Uterus (tissue), 4 donors: ENCODE measurements at places on chromosomes 4 and X.

- DNase-seq, result no peak
These were observed 52.4 kb upstream of the IGFBP7 start for GRCh38 chr4:57162499-57163019.

DNA sequence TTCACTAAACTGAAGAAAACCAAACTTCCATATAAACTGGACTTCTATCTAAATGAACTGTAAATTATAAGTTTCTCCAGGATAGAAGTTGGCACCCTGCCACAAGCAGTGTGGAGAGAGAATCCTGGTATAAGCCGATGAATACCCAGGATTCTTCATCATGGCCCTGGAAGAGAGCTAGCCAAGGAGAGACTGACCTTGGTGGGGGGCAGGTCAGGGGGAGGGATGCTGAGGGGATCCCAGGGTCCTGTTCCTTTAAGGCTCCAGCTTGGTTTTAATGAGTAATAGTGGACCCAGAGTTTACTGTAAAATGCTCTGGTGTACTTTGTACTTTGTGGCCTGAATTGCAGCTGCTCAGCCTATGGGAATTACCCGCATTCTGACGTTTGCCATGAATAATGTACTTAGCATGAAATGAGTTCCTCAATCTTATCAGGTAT lies 16.9 kb downstream of the RASSF6 start:
- no peak for DNase-seq

DNA sequence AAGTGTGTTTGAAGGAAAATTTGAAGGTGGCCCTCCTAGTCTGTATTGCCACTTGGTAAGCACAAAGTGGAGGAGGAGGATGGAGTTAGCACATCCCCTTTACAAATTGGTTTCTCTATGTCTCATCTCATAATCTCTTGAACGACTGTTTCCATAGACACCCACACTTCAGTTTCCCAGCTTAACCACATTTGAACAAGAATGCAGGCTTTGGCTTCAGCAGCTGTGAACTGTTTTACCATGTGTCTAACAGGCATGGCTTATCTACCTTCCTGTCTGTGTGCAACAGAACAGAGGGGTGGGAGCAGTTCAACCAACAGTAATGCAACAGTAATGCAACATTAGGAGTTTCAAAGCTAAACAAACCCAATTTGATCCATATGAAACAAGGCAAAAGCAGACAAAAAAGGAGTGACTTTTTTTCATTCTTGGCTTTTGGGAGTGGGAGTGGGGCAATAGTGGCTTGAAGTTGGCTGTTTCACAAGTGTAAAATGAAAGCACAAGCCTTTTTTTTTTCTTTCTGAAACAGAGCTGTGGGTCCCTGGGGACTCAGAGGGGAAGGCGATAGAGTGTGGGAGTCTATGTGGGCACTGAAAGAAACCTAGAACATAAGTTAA lies 108.0 kb downstream of the ITM2A start:
- no peak for DNase-seq

GRCh38 chr4:127503111-127503510 lies 129.6 kb upstream of the INTU start:
- no peak for DNase-seq

DNA sequence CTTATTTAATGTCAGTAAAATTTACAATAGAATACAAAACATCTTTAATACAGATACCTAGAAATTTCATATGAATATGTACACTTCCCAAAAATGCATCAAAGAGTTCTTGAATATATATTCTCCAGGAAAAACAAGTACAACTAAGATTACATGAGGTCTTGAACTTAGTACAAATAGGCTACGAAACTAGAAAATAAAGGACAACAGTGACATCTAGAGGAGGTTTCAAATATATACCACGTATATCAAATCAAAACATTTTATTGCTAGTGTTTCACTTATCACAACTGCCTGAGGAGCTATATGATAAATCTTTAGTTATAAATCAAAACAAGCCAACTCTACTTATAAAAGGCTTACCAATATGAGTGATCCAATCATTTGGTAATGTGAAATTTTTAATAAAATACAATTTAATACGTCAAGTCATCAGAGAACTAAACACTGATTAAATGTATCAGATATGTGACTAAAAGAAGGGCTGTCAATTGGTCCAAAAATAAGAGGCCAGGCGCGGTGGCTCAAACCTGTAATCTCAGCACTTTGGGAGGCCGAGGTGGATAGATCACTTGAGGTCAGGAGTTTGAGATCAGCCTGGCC lies 36.6 kb downstream of the ANAPC10 start:
- DNase-seq, result no peak

DNA sequence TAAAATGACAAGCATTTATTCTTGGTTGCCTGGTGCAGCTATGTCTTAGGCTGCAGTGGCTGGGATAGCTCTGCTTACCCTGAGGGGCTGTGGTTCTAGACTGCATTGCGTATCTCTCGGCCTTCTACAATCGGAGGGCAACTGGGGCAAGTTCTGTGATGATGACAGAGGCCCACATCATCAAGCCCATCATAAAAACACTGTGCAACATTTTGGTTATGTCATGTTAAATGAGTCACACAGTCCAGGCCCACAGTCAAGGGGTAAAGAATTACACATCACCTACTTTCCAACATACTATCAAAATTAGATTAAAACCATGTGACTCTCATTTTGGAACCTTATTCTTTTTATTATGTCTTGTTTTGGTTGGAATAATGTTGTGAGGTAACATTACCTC lies 120.2 kb upstream of the GUCY1A1 start:
- DNase-seq, result no peak

GRCh38 chrX:5399403-5399802 lies 829.3 kb downstream of the NLGN4X start:
- DNase-seq, result no peak

DNA sequence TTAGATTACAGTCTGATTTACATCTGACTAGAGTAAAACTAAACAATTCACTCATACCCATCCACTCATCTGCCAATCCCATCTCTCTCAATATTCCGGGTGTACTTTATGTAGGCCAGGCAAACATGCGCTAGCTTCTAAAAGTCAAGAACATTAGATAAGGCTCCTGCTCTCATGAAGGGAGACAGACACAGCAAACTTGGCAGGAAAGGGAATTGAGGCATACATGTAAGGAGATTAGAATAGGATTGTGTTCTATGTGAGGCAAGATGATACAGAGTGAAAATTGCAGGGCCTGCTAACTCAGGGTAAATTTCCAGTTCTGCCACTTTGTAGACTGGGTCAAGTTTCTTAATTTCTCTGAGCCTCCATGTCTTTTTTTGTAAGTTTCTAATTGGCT lies 135.8 kb downstream of the CDS1 start:
- no peak for DNase-seq

- no peak for DNase-seq
These were observed 53.3 kb downstream of the SCD5 start for GRCh38 chr4:82745173-82745842.

DNA sequence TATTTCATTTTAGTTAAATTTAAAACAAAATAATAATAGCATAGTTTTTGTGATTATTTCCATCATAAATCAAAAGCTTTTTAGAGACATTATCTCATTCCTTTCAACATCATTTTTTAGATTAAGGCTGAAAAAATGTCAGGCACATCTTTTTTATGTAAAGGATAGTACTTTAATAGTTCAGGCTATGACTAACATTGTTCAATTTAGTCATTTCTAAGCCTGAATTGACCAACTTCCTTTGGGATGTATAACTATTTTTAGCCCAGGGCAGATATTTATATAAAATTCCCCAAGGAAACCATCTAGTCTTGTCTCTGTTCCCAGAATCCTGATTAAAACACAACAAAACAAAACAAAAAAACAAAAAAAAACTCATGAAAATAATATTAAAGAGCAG lies 145.6 kb upstream of the PCDH18 start:
- DNase-seq, result no peak

DNA sequence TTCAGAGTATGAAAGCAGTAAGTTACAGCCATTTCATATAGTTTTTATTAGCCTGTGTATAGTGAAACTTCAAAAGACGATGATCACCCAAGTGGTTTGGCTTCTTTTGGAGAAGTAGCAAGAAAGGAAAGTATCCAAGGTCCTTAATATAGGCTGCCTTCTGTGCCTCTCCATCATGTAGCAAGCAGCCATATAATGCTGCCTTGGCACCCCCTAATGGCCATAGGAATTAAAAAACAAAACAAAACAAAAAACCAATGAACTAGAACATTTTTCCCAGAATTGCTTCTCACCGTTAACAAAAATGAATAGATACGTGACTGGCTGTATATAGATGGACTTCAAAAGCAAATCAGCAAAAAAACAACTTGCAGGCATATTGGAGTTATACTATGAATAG lies 18.9 kb downstream of the LAMP2 start:
- DNase-seq, result no peak

GRCh38 chr4:59180969-59181368 lies 2019.2 kb upstream of the ADGRL3 start:
- no peak for DNase-seq

DNA sequence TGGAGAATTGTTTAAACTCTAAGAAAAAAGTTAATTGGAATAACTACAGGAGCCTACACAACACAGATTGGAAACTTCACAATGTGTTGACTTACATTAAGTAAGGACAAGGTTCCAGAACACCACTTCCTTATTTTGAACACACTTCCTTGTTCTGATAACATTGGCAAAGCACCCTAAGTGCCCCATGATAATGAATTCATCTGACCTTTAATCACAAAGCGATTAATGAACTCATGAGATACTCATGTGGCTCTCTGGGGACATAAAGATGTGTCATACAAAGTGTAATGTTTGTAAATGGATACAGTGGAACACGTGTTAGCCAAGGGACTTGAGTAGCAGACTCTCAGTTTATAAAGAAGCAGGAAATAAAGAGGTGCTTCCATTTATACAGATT lies 69.0 kb upstream of the ATOH1 start:
- no peak for DNase-seq

- DNase-seq, result peak; percentile 38
These were observed 29.3 kb upstream of the TLR3 start for GRCh38 chr4:186039697-186040096.

GRCh38 chrX:110008011-110008635 lies 5.2 kb downstream of the TMEM164 start:
- no peak for DNase-seq

- DNase-seq, result no peak
These were observed 126.8 kb upstream of the APOOL start for GRCh38 chrX:84876876-84877275.

DNA sequence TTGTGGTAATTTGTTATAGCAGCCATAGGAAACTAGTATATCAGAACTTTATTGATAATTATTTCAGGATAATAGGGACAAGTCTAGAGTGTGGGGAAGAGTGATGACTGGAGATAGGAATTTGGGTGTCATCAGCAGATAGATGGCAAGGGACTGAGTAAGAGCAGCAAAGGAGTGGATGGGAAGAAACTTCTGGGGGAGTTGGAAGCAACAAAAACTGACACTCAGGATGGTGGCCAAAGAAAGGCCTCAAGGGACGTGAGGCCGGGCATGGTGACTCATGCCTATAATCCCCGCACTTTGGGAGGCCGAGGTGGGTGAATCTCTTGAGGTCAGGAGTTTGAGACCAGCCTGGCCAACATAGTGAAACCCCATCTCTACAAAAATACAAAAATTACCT lies 9.1 kb upstream of the SLC25A5 start:
- DNase-seq, result no peak

DNA sequence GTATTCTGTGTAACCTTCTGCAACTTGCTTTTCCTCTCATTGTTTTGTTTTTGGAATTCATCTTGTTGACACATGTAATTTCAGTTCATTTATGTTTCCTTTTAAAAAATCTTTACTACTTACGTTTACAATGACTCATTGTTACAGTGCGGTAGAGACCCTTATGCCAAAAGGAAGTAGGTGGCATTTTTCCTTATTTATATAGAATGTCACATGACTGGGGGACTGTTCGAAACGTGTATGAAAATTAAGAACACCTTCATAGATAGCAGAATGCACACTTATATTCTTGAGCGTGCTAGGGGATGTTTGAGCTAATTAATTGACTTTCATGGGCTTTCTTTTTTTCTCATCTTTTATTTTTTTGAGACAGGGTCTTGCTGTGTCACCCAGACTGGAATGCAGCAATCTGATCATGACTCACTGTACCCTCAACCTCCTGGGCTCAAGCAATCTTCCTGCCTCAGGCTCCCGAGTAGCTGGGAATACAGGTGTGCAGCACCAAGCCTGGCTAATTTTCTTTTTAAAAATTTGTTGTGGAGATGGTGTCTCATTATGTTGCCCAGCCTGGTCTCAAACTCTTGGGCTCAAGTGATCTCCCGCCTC lies 7.3 kb downstream of the REPS2 start:
- DNase-seq, result no peak

DNA sequence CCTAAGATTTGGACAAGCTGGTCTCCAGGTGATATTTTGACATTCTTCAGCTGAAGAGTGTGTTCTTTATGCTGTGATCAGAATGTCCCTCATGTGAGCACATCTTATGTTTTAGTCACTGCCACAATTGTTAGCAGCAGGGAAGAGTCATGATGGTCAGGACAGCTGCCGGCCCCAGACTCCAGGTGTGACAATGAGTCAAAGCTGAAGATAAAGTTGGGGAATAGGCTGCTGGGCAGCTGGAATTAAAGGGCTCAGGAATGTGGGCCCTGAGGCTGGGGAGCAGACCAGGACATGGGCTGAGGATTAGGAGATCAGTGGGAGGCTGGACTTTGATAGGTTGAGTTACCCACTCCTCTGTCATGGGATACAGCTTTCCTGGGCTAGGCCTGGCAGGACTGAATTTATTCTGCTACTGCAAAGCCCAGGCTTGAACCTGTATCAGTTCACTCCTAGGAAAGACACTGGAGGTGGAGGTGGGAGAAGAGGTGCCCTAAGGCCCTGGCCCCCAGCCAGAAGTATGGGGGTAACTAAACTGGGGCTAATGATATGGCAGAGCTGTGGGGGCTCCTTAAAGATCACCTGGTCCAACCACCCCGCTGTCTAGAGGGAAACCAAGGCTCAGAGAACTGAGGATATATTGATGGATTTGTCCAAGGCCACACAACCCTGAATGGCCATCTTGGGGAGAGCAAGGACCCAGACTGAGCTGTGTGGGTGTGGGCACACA lies 119.5 kb downstream of the PJA1 start:
- DNase-seq, result no peak

GRCh38 chr4:13524504-13525243 lies 19.6 kb downstream of the NKX3-2 start:
- DNase-seq, result no peak
